Lung (tissue), 17 donors: ENCODE measurements at places on chromosomes 1 and 21. TPM values are rescaled to one million over a fixed set of nuclear protein-coding genes. Genes with fewer than 3 reads are reported as not detected.

GBP6 gene
- 1.3 TPM for total RNA-seq

DRAXIN gene
- 0.31 TPM for total RNA-seq

OR2AK2 gene
- total RNA-seq, result not detected

LCE6A gene
- not detected for total RNA-seq

LHX8 gene
- not detected for total RNA-seq

RGS13 gene
- total RNA-seq, result 0.48 TPM

ZNF672 gene
- total RNA-seq, result 41.3 TPM

ZMYM4 gene
- total RNA-seq, result 63.8 TPM
